ENCODE measurements at places on chromosomes 1 and 21.
A peak's percentile ranks its signal among the peaks of the same experiment; 100 is the strongest.

- DNase-seq = no peak
These were observed 36.2 kb downstream of the SIM2 start for GRCh38 chr21:36735201-36735515.

DNA sequence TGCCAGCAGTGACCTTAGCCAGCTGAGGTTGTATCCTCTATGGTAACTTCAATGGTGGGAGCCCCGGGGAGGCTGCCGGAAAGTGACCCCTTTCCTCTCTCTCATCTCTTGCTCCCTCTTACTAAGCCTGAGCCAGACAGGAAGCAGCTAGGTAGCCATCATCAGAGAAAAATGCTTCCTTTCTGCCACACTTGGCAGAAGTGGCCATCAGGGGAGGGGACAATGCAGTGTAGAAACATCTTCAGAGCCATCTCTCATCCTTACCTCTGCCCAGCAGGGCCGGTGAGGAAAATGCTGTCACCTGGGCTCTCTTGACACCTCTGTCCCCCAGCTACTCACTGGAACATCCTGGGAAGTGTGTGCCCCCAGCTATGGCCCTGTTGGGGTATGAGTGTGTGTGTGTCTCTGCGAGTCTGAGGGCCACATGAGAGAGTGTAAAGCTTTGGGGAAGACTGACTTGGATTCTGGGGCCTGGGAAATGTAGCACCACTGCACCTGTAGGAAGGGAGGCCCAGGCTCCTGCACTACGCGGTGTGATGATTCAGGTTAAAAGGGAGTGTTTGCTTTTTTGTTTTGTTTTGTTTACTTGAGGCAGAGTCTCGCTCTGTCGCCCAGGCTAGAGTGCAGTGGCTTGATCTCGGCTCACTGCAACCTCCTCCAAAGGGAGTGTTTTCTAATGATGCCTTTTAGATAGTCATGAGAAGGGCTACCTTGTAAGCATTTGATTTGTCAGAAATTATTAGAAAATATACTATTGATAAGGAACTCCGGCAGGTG, 48.7 kb upstream of the CNTN2 start:
- DNase-seq = no peak

DNA sequence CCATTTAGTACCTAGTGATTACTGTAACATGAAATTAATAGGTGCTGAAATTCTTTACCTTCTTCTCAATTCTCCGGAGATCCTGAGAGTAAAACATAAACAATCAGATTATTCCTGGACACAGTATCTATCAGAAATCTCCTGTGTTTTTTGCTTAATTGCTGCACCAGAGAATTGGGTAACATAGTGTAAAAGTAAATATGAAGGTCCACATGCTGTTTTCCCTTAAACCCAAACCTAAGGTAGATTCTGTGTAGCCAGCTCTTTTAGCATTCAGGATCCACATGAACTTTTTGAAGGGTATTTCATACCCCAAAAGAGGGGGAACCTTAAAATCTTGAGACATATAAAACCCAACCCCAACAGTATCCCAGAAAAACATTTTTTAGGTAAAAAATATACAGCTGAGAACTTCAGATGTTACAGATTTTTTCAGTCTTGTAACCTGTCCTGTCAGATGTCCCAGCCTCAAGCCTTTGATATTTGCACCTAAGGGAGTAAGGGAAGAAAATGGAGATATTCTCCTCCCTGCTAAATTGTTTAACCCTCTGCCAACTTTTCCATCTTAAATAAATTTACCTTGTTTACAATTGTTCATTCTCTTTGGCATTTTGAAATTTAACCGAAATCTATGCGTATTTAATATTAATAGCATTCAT, 11.2 kb downstream of the ODR4 start:
- no peak for DNase-seq

- peak; percentile 74 for DNase-seq
These were observed 57.3 kb downstream of the MACF1 start for GRCh38 chr1:39261712-39262221.

DNA sequence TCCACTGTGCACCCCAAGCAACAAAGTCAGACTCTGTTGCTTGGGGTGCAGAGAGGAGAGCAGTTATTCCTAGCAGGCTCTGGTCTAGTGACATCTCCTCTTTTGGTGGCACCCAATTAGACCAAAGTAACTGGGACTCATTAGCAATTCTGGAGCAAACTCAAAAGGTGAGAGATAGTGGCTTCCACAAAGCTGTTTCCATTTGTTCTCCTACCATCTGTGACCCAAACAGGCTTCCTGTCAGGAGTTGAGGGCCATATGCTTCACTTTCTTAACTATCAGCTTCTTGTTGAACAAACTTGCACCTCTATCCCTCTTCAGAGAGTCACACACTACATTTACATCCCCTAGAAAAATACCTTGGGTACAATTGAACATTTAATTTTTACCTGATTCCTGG, 1.5 kb upstream of the ATXN7L2 start:
- no peak for DNase-seq

DNA sequence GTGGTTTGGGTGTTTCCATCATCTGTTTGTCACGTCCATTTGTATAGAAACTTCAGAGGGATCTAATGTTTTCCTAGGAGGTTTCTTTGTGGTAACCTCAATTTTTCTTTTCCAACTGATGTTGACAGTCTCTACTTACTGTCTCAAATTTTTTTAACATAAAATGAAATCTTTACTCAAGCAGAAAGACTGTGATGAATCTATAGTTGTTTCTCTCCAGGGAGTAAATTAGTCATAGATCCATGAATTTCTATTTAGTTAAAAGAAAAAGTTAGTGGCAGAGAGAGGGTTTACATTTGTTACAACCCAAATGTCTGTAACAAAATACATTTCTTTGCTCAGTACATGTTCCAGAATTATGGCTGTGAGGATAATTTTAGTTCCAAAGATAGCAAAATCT, 161.6 kb downstream of the DISP1 start:
- no peak for DNase-seq

GRCh38 chr21:44783020-44783696, 18.5 kb downstream of the UBE2G2 start:
- DNase-seq = no peak

DNA sequence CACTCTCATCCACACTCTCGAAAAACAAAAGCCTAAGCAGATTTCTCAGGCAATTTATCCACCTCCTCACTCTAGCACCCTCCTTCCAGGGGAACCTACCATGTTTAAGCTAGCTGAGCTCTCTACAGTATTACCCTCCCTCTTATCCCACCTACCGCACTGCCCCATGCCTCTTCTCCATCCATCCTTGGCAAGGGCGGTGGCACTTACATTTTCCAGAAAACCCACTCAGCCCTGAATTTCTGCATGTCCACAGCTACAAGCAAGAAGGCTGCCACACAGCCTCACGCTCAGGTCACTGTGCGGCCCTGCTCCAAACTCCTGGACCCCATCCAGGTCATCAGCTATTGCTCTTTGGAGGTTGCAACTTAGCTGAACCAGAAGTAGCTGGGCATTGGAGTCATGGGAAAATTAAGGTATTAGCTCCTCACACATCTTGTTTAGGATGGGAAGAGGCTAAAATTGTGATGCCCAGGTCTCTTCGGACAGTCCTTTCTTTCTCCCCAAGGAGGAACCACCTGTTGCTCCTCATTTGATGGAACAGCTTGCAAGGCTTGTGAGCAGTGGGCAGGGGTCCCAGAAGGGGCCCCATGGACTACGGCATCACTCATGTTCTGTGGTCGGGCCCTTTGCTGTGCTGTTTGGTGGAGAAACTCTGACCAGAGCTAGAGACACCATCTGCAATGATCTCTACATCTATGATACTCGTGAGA, 1.1 kb downstream of the KLHDC9 start:
- DNase-seq = no peak

GRCh38 chr1:41366455-41367287, 5.4 kb downstream of the FOXO6 start:
- no peak for DNase-seq

- DNase-seq = no peak
These were observed 480.7 kb downstream of the MRPL39 start for GRCh38 chr21:25126564-25126963.
